Cardiac ventricle fibroblast (primary cell): ENCODE measurements at places on chromosomes 1 and 21. TPM values are rescaled to one million over a fixed set of nuclear protein-coding genes. Genes with fewer than 3 reads are reported as not detected.

SLC1A7 gene
- total RNA-seq: 0.12 and 0.34 TPM in 2 replicates

GCSAML gene
- total RNA-seq: not detected in 2 replicates

EMC1 gene
- total RNA-seq: 34.8 and 43.7 TPM in 2 replicates

HFM1 gene
- total RNA-seq: 0.05 and 0.12 TPM in 2 replicates

IVL gene
- total RNA-seq: not detected in 2 replicates

GUCA2A gene
- not detected in 2 replicates for total RNA-seq

SLAMF9 gene
- not detected in 2 replicates for total RNA-seq

BRDT gene
- total RNA-seq: not detected in 2 replicates

PTAFR gene
- not detected in 2 replicates for total RNA-seq

SLC25A34 gene
- 0.06 and 0.10 TPM in 2 replicates for total RNA-seq

CLEC20A gene
- not detected in 2 replicates for total RNA-seq

KRTAP19-3 gene
- total RNA-seq: not detected in 2 replicates

ADAMTS4 gene
- 2.2 and 3.6 TPM in 2 replicates for total RNA-seq
